ENCODE measurements at places on chromosomes 2 and 18.

GRCh38 chr18:179499-179898, 21.1 kb downstream of the USP14 start:
- DNase-seq, result no peak

DNA sequence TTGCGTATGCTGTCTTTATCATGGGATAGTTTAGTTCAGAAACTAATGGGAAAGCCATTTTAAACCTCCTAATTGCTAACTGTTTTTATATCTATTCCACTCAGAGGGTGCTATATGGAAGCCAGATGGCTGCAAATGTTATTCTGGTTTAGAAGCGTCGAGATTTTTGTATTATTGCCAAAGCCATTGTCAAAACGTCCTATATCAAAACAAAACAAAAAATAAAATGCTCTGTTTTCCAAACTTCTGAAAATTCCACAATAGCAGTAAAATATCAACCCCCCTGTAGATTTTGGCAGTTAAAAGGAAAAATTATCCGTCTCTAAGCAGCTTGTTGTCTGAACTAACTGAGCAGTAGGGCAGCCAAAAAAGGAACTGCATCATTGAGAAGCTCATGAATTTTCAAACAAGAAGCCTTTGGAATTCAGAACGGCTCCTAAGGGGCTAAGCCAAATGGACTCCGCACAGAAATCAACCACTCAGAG, 195.4 kb upstream of the CWC22 start:
- no peak for DNase-seq

- DNase-seq, result no peak
These were observed 239.3 kb downstream of the ERBB4 start for GRCh38 chr2:212299333-212299732.

DNA sequence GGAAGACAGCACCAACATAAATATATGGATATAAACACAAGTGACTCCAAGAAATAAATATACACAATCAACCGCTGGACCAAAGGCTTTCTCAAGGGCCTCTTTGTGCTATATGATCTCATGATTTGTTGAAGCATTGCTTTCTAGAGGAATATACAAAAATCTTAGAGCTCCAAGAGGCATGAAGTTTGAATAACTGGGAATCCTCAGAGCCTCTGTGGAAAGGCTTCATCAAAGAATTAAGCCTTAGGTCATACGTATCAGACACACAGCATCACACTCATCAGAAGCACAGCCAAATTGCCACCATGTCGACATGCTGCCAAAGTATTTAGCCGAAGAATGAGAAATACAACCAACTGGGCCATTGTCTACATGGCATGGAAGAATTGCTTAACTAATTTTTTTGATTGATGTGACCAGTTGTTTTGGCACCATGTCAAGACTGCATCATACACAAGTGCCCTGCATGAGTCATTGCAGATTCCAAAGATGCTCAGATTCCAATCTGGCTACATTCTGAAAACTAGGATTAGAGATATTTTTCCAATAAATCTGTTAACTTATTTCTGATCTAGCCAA, 860.6 kb upstream of the ZEB2 start:
- DNase-seq, result no peak

GRCh38 chr2:64615192-64615763, 38.4 kb downstream of the SERTAD2 start:
- no peak for DNase-seq

- DNase-seq, result no peak
These were observed 34.8 kb upstream of the MYO3B start for GRCh38 chr2:170143045-170143717.

GRCh38 chr2:190853531-190854383, 26.9 kb upstream of the GLS start:
- no peak for DNase-seq

DNA sequence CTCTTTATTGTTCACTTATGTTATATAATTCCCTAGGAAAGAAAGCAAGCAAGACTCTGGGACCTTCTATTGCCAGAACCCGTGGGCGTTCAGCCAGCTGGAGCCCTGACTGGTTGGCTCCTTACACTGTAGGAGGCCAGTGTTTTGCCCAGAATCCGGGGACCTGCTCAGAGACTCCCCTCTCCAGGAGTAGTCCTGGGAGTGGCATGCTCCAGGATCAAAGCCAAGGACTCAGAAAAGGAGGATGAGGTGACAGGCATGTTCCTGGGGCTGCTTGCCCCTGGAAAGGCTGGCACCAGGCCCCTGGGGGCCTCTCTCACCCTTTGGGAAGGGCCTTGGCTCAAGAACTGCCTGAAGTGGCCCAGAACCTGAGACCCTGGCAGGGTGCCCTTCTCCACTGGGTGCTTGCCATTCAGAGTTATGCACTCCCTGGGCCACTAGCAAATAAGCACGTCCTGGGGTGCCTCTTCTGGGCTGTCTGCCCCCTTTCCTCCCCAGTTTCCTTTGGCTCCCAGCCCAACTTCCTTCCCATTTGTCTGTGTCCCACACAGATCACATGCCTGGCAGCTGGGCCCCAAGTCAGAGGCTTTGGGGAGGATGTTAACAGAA, 19.6 kb upstream of the KIF3C start:
- DNase-seq, result no peak

- no peak for DNase-seq
These were observed 52.7 kb upstream of the BOD1L2 start for GRCh38 chr18:57094175-57094574.

- DNase-seq, result no peak
These were observed 136.0 kb downstream of the PLCL1 start for GRCh38 chr2:197940382-197940781.

Measured in NCI-H774 (cell line).